Upper lobe of left lung (tissue), 6 donors: ENCODE measurements at places on chromosomes 11 and 22. TPM values are rescaled to one million over a fixed set of nuclear protein-coding genes. Genes with fewer than 3 reads are reported as not detected.
A peak's percentile ranks its signal among the peaks of the same experiment; 100 is the strongest.

GRCh38 chr11:35918716-35919115, 25.1 kb upstream of the LDLRAD3 start:
- no peak for DNase-seq

DNA sequence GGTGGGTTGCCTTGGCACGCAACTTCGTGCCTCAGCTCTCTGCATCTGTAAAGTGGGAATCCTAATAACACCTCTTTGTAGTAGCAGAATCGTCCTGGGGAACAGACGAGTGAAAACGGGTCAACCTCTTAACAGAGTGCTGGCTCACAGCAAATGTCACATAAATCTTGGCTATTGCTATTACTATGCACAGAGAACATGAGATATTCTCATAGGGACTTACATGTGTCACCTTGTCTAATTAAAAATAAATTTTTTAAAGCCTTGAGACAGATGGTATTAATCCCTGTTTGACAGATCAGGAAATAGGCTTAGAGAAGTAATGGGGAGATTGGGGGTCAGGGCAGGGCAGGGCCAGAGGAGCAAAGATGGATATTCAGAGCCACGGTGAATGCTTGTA, 44.3 kb upstream of the IGSF9B start:
- no peak for DNase-seq

DNA sequence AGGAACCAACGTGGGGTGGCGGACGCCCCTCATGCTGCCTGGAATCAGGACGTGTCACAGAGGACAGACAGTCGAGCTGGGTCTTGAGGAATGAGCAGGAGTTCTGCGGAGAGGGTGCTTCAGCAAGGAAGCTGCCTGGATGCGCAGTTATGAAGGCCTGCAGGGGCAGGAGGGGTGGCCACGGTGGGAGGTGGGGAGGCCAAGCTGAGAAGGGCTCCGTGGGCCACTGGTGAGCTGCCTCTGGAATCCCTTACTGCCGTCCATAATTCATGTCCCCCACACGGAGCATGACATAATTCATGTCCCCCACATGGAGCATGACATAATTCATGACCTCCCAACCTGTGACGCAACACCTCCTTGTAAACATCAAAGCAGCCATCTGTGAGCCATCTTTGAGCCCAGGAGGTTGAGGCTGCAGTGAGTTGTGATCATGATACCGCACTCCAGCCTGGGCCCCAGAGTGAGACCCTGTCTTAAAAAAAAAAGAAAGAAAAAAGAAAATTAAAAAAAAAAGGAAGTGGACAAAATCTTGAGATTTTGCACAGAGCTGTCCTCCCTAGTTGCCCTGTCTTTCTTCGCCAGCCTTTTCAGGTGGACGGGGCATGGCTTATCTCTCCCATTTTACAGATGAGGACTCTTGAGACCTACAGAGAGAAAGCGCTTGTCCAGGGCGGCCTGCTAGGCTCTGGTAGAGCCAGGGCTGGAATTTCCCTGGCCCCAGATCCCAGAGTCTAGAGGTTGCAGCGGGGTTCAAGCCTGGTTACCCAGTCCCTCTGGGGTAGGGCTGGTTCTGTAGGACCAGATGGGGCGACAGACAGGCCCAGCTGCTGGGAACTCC, 24.3 kb upstream of the PICK1 start:
- no peak for DNase-seq

DNA sequence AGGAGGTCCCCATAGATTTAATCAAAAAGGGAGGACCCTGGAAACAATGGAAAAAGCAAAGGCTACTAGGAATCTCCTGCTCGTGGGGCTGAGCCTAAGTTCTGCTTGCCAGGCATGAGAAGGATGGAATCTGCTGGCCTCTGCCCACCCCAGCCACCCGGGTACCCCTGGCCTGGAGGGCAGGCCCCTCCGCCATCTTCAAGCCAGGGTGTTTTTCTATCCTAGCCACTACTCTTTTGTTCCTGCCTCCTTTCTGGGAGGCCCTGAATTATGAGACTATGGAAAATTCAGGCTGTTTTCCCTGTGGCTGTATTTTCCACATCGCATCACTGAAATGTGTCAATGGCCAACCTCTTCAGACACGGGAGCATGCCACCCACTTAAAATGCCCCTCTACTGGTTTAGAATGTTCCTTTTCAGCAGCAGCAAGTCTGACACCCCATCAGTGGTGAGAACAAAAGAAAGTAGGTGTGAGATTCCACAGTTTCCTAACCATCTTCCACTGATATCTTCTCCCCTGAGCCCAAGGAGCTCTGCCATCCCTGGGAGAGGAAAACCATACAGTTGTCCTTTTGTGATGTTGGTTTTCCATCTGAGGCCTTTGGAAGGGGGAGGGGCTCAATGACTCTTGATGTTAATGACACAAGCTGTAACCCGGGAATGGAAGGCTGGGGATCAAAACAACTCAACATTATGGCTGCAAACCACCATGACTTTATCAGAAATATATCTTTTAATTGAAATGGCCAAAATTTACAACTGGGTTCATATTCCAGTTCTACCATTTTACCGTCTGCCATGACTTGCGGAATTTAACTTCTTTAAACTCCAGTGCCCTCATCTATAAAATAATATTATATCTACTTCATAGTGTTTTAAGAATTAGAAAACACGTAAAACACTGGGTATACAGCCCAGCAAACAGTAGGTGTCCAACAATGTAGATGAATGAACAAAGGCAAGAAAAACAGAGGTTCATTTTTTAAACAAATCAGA, 22.2 kb downstream of the DKK3 start:
- DNase-seq = no peak

The TLCD5 gene
- total RNA-seq = 5.4 TPM

GRCh38 chr11:11589437-11589836, 32.4 kb downstream of the GALNT18 start:
- no peak for DNase-seq

The EMSY gene
- 14.6 TPM for total RNA-seq

DNA sequence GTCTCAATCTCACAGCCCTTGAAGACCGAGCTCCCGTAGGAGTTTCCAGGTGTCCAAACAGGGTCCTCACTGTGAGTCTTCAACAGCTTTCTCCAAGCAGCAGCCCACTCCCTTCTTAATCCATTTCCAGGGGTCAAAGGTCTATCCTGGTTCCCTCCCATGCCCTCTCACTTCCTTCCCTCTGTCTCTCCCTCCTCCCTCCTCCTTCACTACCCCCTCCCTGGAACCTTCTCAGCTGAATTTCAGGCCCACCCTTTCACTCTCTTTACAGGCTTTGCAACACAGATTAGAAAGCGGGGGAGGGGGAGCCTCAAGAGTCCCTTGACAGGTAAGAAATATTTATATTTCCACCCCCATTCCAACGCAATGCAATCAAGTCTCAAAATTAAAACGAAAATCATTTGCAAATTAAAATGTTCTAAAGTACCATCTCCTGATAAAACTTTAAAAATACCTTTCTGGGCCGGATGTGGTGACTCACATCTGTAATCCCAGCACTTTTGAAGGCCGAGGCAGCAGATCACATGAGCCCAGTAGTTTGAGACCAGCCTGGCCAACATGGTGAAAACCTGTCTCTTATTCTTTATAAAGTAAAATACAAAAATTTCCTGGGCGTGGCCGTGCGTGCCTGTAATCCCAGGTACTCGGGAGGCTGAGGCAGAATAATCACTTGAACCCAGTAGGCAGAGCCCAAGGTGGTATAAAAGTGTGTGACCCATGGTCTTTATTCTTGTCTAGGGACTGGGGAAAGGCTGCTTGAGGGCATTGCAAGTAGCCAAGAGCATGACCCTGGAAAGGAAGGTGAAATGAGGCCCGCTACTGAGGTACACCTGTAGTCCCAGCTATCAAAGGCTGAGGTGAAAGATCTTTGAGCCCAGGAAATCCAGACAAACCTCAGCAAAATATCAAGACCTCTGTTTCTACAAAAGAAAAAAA, 865 bp upstream of the ZNF280A start:
- DNase-seq = no peak

DNA sequence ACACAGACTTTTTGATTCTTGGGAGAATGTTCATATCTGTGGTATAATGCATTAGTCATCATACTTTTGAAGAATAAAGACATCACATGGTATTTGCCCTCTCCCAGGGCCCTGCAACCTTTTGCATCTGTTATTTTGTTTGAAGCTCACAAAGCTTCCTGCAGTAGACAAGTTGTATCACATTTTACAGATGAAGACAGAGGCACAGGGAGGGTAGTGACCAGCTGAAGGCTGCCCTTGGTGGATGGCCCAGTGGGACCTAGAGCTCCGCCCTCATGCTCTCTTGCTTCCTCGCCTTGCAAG, 66.4 kb downstream of the UBASH3B start:
- DNase-seq = no peak

The PATE4 gene
- not detected for total RNA-seq

- no peak for DNase-seq
Observed at GRCh38 chr11:623999-624704, 603 bp downstream of the CDHR5 start.

DNA sequence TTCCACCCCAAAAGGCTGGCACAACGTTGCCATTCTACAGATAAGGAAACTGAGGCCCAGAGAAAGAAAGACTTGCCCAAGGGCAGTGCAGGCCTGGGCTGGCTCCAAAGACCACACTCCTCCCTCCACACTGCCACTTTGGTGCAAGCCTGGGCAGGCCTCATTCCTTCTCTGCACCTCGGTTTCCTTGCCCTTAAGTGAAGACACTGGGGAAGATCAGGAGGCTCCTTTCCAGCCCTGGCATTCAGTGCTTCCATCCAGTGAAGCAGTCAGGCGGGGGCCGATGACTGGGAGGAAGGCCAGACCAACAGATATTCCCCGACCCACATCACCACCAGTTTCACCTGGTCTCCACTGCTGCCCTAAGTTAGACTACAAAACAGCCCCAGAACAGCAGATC, 18.3 kb upstream of the TCF20 start:
- no peak for DNase-seq

The LRRC55 gene
- not detected for total RNA-seq

The PRODH gene
- 133 TPM for total RNA-seq

The CRYAB gene
- 21.0 TPM for total RNA-seq

The TMPRSS5 gene
- 0.84 TPM for total RNA-seq

The HTR3B gene
- total RNA-seq = not detected

The LINC01488 gene
- total RNA-seq = not detected

GRCh38 chr11:32374261-32374711, 61.1 kb downstream of the WT1 start:
- DNase-seq = peak; percentile 26

- DNase-seq = no peak
Observed at GRCh38 chr11:88478136-88478815, 140.7 kb upstream of the CTSC start.

DNA sequence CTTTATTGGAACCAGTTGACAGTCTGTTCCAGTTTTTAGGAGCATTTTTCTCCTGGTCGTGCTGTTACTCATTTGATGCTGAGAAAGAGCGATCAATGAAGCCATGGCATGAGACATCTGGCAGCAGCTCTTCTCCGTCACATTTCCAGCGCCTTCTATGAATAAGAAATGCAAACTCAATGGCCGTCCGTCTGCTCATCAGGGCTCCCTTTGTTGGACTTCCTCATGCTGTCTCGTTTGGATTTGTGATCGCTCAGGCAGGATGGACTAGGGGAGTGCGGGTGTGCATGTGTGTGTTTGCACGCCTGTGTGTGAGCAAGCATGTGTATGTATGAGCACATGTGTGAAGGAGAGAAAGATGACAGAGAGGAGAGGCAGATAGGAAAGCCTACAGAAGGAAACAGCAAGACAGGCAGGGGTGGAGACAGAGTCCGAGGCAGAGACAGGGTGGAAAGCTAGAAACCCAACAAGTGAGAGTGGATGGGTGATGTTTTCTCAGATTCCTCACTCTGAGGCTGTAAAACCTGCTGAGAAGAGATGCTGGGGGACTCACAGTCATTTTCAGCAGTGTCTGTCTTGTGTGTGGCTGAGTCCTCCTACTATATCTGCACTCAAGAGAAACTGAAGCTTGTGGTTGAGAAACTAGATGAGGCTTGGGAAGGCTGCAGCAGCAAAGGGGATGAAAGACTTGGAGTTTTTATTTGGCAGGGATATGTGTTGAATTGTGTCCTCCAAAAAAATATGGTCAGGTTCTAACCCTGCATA, 56.0 kb upstream of the CLMP start:
- no peak for DNase-seq

The TRIOBP gene
- total RNA-seq = 76.5 TPM

The OR8K3 gene
- total RNA-seq = not detected

The CALCB gene
- not detected for total RNA-seq

- no peak for DNase-seq
Observed at GRCh38 chr11:12531681-12532080, 142.5 kb upstream of the TEAD1 start.

DNA sequence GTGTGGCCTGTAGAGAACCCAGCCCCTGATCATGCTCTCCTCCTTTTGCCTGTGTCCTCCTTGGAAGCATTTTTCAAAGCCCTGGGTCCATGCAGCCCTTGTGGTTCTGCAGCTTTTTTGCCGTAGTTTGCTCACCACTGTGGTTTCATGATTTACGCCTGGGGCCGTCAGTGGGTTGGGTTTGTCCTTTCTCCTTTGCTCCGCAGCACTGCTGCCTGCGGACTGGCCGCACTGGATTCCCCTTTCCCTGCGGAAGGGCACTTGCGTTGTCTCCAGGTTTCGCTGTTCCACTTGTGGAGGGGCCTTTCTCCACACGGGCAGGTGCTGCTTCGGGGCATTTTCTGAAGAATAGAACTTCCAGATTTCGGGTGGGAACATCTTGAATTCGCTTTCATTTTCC, 1260.9 kb downstream of the BRD1 start:
- no peak for DNase-seq

GRCh38 chr11:64876835-64877341, 1.5 kb downstream of the EHD1 start:
- peak; percentile 60 for DNase-seq

The IGLL5 gene
- total RNA-seq = 27.3 TPM

The KCNJ1 gene
- total RNA-seq = 0.15 TPM

DNA sequence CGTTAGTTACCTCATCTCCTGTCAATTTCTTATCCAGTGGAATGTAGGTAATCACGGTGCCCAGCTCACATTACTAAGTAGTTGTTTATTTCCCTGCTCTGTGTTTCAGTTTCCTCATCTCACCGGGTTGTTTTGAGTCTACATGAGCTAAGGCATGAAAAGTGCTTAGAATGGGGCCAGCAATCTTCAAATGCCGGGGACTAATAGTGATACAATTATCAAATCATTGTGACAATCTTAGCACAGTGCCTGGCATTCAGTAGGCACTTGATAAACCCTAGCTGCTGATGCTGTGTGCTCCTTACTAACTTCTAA, 53.3 kb upstream of the CD5 start:
- no peak for DNase-seq

The CDCA5 gene
- 4.4 TPM for total RNA-seq

DNA sequence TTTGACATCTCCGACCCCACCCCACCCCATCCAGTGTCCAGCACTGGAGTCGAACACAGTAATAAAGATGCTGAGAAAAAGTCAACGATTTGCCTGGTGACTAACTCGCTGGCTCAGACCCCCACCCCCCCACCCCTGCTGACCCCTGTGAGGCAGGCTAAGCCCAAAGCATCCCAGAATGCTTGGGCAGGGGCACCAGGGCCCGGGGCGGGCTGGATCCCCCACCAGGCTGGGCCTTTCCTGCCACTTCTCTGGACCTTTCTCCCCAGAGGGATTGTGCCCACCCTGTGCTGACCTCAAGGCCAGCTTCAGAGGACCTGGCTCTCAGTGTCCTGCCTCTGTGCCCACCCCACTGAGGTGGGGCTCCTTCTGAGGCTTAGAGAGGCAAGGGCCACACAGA, 1.8 kb downstream of the C11orf86 start:
- DNase-seq = no peak

GRCh38 chr11:61762798-61763197, 10.4 kb downstream of the MYRF start:
- DNase-seq = no peak
